NCI-H69 (cell line): ENCODE measurements at places on chromosomes 12 and 14.

DNA sequence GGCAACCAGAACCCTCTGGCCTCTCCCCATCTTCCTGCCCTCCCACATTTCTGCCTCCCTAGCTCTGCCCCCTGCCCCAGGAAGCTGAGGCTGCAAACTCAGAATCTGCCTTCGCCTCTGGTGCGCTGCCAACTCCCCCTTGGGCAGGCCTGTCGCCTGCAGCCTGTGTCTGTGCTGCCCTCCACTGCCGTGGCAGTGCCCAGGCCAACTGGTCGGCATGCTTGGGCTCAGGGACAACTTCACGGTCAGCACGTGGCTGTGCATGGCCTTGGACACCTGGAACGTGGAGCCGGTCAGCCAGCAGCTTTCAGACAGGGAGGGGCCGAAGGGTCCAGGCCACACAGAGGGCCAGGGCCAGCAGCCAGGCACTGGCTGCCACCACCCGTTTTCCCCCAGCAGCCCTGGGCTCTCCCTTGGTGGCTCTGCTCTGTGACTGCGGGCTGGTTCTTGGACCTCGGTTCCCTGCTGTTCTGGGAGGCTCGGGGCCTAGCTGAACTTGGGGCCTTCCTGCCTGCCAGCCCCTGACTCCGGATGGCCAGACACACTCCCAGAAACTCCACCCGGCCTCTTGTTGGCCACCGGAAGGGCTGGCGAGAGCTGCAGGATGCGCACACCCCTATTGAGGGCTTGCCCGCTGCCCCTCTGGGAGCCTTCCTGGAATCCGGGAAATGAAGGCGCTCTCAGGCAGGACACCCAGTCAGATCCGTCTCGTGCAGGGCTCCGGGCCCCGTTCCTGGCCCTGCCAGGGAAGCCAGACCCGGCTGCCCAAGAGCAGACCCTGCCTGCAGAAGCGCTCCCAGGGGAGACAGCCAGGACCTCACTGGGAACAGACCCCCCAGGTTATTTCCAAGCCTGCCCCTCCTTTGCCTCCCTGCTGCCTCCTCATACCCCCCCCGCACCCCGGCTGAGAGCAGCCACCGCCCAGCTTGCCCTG, 34.2 kb upstream of the PPP1R13B start:
- DNase-seq, result no peak

GRCh38 chr12:98358144-98358543, 157.2 kb upstream of the TMPO start:
- no peak for DNase-seq

DNA sequence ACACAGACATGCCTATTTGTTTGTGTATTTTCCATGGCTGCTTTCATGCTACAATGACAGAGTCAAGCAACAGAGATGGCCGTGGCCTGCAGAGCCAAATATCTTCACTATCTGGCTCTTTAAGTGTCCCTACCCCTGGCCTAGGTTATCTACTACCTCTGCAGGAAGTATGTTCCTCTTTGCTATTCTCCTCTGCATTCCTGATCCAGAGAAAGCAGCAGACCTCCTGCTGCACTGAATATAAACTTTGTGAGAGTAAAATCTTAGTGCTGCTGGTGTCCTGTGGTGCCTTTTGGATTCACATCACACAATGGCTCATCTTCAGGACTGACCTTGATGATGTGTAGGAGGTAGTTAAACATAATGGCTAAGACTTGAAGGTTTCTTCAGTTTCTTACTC, 233.4 kb downstream of the IPO8 start:
- no peak for DNase-seq

GRCh38 chr14:73208846-73209245, 28.5 kb upstream of the PAPLN start:
- DNase-seq, result no peak

DNA sequence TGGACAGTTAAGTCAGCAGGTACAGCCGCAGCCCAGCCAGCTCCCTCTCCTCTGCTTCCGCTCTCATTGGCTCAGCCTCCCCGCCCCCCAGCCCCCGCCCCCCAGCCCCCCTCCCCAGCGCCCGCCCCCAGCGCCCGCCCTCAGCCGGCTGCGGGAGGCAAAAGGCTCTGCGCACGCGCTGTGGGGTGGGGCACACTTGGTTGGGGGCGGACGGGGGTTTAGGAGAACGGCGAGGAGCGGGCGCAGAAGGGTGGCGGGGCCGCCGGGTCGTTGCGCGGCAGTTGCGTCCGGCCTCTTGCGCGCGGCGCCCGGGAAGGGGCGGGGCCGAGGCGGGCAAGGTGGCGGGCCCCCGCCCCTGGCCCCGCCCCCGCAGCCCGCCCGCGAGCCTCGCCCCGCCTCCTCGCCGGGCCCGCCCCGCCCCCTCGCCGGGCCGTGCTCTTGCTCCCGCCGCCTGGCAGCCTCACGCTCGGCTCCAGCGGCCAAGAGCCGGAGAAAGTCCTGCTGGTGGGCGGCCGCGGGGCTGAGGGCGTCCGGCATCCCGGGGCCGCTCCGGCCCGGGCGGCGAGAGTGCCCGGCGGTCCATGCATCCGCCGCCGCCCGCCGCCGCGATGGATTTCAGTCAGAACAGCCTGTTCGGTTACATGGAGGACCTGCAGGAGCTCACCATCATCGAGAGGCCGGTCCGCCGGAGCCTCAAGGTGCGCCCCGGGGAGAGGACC, at the start of gene PPP4R4:
Gene PPP4R4 (plus strand): TSS at position 438 of the 719 bp plus-strand sequence. CDS start 144 bp downstream, at position 582.
- peak; percentile 99 for DNase-seq

GRCh38 chr12:14403293-14403692, 37.8 kb downstream of the ATF7IP start:
- peak; percentile 24 for DNase-seq

DNA sequence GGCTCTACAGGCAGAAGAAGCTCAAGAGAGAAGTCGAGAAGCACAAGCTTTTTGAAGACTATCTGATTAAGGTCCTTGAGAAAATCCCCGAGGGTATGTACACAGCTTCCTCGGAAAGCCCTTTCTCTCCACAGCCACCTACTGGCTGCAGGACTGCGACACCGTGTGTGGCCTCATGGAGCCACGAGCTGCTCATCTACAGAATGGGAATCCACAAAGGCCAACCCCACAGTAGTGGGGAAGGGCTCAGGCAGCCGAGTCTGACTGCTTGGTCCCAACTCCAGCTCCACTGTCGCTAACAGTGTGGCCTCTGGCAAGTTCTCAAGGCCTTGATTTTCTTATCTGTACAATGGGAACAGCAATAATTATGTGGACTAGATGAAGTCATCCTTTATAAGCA, 2.5 kb downstream of the CCDC197 start:
- DNase-seq, result peak; percentile 17

DNA sequence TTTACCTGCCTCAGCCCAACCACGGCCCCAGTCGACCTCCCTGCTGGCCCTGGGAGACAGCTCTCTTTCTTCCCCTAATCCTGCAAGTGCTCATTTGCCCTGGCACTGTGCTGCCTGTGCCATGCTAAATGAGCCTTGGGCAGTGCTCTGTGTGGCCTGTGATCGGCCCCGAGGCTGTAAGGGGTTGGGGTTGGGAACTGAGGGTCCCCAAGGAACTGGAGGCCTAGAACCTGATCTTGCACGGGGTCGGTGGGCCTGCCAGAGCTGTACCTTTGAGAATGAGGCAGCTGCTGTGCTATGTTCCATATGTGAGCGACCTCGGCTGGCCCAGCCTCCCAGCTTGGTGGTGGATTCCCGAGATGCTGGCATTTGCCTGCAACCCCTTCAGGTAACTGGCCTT, 2.8 kb downstream of the RNF31 start:
- no peak for DNase-seq

GRCh38 chr12:129110575-129110974, 257.3 kb downstream of the GLT1D1 start:
- DNase-seq, result no peak

- DNase-seq, result peak; percentile 52
These were observed 224.0 kb downstream of the KTN1 start for GRCh38 chr14:55803873-55804553.

DNA sequence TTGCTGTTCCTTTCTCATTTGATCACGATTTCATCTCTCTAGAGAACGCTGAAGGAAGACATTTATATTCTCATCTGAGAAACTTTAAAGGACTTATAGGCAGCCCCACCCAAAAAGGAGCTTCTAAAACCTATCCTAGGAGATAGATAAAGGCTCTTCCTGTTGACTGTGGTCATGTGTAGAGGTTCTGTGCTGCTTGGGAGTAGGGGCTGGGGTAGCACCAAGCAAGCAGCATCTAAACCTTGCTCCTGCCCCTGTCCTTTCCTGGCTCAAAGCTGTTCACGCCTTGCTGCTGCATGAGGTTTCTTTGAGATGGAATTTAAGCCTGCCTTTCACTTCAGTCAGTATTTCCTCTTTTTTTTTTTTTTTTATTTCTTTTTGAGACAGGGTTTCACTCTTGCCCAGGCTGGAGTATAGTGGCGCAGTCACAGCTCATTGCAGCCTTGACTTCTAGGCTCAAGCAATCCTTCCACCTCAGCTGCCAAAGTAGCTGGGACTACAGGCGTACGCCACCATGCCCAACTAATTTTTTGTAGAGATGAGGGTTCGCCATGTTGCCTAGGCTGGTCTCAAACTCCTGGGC, 41.4 kb downstream of the RAB35 start:
- no peak for DNase-seq

GRCh38 chr14:106786697-106787096, 1260.3 kb downstream of the TMEM121 start:
- no peak for DNase-seq

GRCh38 chr14:23517650-23518326, 33.8 kb downstream of the ZFHX2 start:
- DNase-seq, result peak; percentile 22

GRCh38 chr12:49342066-49342913, 4.4 kb upstream of the DNAJC22 start:
- peak; percentile 98 for DNase-seq

DNA sequence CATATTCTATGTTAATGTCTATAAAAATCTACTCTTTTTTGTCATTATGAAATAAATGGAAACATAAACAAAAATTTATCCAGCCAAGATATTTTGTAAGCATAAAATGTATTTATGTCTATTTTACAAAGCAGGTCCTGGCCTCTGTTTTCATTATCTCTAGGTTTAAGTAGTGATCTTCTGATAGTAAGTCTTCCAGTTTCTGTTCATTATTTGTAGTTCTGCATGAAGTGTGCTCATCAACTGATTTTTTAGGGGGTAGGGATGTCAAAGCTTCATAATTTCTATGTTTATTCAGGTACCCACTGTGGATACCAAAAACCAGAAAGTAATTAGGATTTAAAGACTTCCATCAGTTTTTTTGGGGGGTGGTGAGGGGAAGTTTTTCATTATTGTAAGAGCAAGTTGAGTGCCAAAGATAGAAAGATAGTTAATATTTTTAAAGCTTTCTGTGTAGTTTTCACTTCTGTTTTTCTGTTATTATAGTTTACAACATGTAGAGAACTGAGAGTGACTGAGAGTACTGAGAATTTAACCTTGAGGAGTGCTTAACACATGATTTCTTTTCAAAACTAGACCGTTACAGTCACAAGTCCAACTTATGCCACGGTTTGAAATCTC, 30.6 kb upstream of the LMO3 start:
- no peak for DNase-seq

DNA sequence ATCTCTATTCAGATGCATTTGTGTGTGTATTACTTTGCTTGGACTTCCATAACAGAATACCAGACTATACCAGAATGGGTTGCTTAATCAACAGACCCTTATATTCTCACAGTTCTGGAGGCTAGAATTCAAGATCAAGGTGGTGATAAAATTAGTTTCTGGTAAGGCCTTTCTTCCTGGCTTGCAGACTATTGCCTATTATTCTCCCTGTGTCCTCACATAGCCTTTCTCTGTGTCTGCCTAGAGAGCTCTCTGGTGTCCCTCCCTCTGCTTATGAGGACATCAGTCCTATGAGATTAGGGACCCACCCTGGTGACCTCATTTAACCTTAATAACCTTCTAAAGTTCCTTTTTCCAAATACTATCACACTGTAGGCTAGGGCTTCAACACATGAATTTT, 106.0 kb downstream of the FAR2 start:
- no peak for DNase-seq

DNA sequence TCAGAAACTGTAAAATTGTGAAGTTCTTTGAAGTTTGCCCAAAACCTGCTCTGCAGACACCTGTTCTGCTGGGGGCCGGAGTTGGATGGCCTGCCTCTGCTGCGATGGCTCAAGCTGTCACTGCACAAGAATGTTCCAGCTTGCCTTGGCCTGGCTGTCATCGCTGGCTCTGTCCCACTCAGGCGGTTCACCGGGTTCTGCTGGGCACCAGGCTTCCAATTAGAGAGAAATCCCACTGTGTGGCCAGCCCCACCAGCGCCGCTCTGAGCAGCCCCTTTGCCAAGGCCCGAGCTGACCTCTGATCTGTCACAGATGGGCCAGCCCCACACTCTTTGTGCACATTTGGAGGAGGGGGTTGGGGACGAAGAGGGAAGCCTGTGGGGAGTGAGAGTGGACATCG, 71.7 kb upstream of the GPATCH2L start:
- DNase-seq, result no peak

DNA sequence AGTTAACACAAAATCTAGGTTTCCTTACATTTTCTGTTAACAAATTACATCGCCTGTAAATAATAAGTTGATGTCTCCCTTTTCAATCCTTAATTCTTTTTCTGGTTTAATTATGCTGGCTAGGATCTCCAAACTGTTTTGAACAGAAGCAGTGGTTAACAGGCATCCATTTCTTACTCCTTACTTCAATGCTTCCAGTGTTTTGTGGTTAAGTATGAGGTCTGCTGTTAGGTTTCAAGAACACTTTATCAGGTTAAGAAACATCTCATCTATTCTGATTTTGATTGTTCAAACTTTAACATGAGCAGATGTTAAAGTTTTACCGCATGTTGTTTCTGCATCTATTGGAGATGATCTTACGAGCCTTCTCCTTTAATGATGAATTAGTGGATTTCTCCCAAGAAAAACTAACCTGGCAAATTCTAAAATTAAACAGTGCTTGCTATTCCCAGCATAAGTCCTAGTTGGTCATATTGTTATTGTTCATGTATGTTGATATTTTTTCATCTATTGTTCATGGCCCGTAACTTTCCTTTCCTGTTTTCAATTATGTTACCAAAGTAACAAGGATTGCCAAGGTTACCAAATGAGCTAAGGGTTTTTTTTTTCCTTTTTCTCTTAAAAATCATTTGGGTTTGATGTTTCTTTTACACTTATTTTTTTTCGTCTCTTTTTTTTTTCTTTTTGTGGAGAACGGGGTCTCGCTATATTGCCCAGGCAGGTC, 33.4 kb downstream of the POLE start:
- DNase-seq, result no peak

- DNase-seq, result peak; percentile 75
These were observed 14.2 kb downstream of the SLC11A2 start for GRCh38 chr12:51011955-51012354.

- no peak for DNase-seq
These were observed 158.7 kb upstream of the LRIG3 start for GRCh38 chr12:59079002-59079401.
